ENCODE measurements at places on chromosomes 5 and 9.

DNA sequence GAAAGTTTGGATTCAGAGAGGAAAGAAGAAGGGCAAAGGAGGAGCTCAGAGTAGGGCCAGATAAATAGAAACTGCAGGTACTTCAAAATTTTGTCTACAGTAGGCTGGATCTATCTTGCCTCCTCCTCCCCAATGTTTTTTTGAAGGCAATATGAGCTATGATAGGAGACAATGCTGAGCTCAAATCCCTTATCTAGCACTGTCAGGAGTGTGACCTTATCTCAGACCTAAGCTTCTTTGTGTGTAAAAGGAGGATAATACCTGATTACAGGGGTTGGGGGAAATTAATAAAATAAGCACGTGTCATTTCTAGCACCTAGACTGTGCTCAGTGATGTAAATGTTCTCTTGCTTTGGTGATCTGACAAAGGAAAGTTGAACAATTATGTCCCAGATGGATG lies 137.8 kb upstream of the CD180 start:
- DNase-seq: no peak

- DNase-seq: no peak
Measured at GRCh38 chr9:103902263-103902662, 191.8 kb upstream of the SMC2 start.

GRCh38 chr5:143244000-143244736 lies 159.3 kb downstream of the NR3C1 start:
- DNase-seq: peak; percentile 98

DNA sequence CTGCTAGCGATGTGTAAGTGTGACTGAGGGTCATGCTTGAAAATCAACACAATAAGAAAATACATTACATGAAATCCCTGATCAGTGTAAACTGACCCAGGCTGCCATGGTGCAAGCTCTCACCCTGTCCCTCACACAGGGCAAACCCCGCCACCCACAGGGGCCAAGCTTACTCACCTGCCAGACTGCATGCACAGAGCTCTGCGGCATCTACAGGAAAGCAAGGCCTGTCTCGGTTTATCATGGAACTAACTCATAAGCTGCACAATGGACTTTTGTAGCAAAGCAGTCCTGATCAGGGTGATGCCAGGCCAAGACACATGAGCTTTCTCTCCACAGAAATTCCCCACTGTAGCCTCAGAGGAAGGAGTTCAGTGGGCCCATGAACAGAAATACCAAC lies 9.7 kb downstream of the IPPK start:
- no peak for DNase-seq

DNA sequence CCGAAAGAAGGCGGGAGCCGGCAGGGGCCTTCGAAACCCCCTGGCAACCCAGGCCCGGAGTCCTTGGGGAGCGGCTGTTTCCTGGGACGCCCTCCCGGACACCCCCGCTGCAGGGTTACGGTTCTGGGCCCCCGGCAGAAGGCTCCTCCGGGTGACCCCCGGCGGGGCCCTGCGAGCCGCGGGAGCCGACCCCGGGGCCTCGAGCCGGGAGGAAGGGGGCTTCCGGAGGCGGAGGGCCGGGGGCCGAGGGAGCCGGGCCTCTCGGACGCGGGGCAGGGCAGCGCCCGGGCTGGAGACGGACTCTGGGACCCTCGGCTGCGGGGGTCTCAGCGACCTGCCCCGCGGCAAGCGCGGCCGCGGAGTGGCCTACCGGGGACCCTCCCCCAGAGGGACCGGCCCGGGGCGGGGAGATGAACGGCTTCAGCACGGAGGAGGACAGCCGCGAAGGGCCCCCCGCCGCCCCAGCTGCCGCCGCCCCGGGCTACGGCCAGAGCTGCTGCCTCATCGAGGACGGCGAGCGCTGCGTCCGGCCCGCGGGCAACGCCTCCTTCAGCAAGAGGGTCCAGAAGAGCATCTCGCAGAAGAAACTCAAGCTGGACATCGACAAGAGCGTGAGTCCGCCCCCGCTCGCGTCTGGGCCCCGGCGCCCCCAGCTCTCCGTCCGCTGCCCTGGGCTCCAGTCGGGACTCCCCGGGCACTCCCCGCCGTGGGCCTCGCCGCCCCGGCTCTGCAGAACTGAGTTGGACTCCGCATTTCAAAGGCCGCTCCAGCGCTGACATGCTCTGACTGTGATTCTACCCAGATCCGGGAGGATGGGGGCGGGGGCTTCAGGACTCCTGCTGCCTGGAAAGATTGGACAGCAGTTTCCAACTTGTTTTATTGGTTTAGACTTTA lies 645 bp downstream of the SAP30L start:
- DNase-seq: peak; percentile 60

- no peak for DNase-seq
Measured at GRCh38 chr5:116451066-116451465, 123.6 kb downstream of the SEMA6A start.

GRCh38 chr5:36367524-36367923 lies 65.8 kb upstream of the RANBP3L start:
- DNase-seq: peak; percentile 57

- no peak for DNase-seq
Measured at GRCh38 chr9:71025728-71026127, 95.7 kb downstream of the TRPM3 start.

DNA sequence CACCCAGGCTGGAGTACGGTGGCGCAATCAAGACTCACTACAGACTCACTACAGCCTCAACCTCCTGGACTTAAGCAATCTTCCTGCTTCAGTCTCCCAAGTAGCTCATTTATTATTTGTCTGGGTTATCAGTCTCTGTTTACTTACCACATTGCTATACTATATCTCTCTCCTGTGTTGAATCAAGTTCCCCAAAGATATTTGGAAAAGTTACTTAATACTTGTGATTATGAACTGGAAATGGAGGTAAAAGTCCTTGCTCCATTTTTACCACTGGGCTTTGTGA lies 55.6 kb downstream of the ANGPTL2 start:
- DNase-seq: no peak

DNA sequence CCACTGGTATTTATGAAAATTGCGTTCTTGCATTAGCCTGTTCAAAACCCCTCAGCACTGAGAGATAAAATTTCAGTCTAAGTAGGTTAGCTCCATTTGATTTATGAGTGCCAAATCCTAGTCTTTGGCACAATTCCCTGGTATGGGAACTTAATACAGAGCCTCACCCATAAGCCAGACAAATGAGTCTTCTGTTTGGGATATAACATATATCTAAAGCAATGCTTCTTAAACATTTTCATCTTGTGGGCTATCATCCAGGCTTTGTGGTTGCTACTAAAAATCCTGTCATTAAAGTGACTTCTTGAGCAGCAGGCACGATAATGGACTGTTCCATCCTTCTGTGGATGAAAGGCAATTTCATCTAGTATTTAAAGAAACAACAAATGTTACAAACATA lies 419.5 kb upstream of the ACTBL2 start:
- peak; percentile 76 for DNase-seq

DNA sequence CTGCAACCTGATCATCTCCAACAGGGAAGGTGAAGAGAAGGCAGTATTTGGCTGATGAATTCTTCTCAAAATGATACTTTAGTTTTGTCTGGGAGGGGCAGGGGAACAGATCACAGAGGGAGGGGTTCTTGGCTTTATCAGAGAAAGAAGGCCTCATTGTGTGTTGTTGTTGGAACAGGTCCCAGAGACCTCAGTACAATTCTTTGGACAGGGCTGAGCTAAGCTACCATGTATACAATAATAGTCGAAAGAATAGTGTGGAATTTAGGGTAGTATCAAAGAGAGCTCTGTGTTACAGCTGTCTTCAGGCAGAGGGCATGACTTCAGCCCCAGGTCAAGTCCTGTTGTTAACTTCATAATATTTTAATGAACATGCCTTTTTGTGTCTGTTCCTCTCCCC lies 39.9 kb downstream of the ARHGAP26 start:
- no peak for DNase-seq

All from fibroblast of skin of right quadriceps (primary cell).